AG20443 (cell line): ENCODE measurements at places on chromosomes 4 and X.

DNA sequence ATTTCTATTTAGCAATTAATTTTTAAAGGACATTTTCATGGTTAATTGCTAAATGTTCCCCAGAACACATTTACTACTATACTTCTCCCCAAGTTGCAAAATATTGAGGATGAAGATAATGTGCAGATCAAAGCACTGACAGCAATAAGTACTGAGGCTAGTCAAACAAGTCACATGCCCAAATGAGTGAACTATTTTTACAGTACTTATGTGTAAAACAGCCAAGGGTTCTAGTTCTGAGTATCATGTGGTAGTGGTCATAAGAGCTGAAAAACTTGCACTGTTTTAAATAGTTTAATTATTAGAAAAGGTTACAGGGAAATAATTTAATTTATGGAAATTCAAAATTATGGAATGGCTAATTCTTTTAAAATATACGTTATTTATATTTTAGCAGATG is 3.8 kb downstream of the GALNTL6 start:
- no peak for DNase-seq

DNA sequence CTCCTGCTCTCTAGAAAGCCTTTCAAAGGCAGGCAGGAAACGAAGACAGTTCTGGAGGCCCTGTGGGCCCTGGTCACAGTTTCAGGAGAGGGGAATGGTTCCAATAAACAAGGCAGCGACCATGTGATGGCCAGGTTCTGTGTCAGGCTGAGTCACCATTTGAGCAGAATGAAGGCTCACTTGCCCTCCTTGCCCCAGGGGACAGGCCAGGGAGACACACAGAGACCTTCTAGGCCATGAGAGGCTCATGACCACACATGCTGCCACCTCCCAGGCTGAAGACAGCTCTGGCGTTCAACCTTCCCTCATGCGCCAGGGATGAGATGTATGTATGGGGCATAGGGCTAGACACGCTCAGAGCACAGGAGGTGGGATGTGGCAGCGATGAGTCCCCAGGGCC is 22.9 kb upstream of the TRIM2 start:
- peak; percentile 38 for DNase-seq

DNA sequence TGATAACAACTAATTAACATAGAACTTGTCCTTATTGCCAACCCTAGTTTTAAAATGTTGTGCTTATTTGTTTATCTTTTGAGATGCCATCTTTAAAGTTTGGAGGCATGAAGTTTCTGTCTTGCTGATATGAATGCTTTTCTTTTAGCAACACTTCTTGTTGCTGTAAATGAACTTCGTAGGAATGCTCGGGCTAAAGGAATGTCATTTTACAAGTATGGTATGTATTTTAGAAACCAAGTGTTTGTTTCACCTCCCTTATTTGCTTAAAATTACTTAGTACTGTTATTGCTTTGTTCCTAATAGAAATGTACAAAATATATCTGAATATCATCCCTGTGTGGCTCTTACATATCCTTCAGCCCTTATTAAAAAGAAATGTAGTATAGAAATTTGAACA is 76.1 kb downstream of the SLC30A9 start:
- DNase-seq: no peak

GRCh38 chr4:37533286-37534033 is 152.7 kb downstream of the RELL1 start:
- no peak for DNase-seq

GRCh38 chr4:85807247-85807950 is 332.4 kb downstream of the ARHGAP24 start:
- peak; percentile 54 for DNase-seq

GRCh38 chr4:422587-422986 is 76.4 kb downstream of the ZNF721 start:
- no peak for DNase-seq

DNA sequence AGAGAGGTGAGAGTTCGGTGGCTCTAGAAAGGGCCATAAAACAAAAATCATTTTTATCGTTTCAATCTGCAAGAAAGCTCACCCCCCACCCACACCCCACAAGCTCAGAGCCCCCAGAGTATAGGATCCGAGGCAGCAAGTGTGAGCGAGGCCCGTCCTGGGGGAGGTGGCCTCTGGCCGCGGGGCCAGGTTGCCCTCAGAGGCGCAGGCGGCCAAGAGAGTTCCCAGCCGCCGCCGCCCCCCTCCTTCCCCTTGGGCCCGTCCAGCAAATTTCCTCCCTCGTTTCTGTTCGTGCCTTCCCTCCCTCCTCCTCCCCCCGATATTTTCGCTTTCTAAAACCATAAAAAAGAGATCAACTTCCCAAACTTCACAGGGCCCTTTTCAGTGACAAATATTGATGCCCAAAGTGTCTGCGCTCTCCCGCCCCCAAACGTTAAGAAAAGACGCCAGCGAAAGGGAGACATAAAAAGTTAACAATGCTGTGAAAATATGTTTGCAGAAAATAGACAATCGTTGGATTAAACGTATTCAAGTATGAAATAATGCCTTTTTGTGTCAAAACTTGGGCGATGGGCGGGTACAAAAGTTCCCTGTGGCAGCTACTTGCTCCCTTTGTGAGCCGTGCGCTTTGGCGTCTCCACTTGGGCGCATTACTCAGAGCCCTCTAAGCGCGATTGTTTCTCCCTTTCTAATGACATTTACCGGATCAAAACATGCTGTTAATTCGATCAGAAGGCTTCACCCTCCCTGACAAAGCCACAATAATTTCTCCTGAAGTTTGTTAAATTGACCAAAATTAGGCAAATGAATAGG is 1.1 kb upstream of the HELT start:
- no peak for DNase-seq

DNA sequence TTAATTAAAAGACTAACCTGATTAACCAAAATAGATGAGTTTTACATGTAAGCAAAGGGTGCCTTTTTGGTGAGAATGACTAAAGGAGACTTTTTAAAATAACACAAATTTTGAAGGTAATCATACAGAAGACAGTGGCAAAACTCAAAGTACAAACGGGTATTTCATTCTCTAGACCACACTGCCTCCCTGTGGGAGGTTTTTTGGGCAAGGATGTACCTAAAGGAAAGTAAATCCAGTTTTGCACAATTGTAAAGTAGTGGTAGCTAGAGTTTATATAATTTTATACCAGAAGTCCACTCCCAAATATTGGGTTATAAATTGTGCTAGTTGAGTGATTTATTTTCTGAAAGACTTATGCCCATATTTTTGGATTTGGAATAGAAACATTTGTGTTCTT is 201.0 kb downstream of the PAPSS1 start:
- peak; percentile 40 for DNase-seq

GRCh38 chr4:68218044-68218443 is 27.4 kb downstream of the TMPRSS11B start:
- peak; percentile 7 for DNase-seq

GRCh38 chrX:16310326-16310725 is 143.0 kb downstream of the MAGEB17 start:
- no peak for DNase-seq

- no peak for DNase-seq
These were observed 19.4 kb downstream of the LGI2 start for GRCh38 chr4:25011135-25011866.

GRCh38 chrX:12679522-12679921 is 111.7 kb upstream of the PRPS2 start:
- no peak for DNase-seq

- DNase-seq: no peak
These were observed 64.3 kb downstream of the TASL start for GRCh38 chrX:30513284-30513683.

GRCh38 chr4:139642364-139642763 is 23.3 kb upstream of the MGST2 start:
- DNase-seq: peak; percentile 49

DNA sequence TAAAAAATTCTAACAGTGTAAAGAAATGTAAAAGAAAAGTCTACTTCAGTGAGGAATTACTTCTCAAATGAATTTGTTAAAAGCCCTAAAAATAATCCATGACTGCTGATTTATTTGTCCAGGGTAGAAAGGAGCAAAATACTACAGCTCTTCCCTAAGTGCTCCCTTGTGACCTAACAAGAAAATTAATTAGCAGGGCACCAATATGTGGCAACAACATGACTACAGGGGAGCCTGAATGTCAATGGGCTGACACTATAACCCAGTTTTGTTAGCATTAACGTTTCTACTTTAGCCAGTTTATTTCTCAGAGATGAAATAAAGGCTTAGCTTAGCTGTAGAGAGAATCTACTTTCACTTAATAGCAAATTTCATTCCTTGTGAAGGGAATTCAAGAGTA is 918.9 kb upstream of the EPHA5 start:
- DNase-seq: no peak

DNA sequence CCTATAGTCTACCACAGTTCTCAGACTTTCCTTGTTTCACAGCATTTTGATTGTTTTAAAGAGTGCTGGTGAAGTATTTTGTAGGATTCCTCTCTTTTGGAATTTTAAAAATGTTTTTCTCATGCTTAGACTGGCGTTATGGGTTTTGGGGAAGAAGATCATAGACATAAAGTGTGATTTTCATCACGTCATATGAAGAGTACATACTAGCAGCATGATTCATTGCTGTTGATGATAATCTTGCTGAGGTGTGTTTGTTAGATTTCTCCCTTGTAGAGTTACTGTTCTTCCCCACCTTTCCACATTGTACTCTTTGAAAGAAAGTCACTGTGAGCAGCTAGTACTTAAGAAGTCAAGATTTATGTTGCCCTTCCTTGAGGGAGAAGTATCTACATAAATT is 396.1 kb upstream of the GNPDA2 start:
- no peak for DNase-seq

DNA sequence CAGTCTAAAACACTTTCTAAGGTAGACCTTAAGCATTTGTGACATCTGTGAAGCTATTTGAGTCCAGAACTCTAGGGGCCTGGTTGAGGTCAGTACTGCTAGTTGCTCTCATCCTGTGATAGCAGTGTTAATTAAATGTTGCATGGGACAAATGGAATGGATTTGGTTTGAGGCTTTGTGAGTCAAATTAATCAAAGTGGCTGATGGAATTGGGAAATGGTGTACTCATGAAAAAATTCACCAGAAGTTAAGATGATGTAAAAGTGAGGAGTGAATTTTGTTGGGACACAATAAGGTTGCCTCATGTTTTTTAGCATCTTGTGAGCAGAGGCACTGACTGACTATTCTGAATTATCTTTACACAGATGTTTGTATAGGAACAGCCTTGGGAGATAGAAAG is 99.2 kb upstream of the ARSJ start:
- peak; percentile 14 for DNase-seq

DNA sequence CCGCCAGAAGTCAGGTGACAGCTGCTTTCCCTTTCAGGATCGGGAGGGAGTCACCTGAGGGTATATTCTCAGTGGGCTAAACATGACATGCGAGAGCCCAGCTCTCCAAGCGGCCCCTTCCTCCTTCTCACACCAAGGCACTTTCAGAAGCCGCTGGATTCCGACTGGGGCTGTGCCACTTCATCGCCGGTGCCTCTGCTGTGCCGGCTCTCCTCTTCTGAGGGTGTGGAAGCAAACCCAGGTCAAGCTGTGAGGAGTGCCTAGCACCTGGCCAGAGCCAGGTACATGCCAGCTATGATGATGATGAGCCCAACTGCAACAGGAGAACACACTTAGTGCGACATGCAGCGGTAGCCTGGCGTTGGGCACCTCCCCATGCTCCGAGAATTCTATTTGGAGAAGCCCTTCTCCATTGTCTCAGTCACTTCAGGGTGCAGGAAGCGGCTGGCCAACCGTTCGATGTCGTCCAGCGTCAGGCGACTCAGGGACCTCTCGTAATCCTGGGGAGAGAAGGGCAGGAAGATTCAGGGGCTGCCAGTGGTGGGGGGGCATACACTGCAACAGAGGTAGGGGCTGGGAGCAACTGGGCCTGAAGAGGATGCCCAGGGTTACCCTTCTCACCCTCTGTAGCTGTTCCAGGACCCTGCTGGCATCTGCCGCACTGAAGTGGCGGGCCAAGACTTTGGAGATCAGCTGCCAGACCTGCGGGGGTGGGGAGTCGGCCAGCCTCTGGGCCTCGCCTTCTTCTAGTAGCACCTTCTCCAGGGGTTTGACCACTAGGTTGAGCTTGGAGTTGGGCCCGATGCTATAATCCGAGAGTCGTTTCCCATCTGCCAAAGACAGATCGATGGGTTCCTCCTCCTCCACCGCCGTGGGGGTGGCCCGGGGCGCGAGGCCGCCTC is 1.0 kb downstream of the UBL4A start:
- no peak for DNase-seq

DNA sequence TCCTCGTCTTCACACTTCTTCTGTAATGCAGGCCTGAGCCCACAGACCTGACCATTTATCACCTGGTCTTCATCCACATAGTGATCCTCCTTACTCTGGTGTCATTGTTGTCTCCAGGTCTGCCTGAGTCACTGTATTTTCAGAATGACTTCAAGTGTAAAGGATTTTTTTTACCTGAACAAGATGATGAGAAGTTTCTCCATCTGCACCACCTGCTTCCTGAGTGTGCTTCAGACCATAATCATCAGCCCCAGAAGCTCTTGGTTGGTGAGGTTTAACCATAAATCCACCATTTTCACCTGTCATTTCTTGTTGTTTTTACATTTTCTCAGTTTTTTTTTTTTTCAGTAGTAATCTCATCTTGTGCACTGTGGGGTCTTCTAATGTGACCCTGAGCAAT is 39.0 kb downstream of the WDR13 start:
- no peak for DNase-seq

DNA sequence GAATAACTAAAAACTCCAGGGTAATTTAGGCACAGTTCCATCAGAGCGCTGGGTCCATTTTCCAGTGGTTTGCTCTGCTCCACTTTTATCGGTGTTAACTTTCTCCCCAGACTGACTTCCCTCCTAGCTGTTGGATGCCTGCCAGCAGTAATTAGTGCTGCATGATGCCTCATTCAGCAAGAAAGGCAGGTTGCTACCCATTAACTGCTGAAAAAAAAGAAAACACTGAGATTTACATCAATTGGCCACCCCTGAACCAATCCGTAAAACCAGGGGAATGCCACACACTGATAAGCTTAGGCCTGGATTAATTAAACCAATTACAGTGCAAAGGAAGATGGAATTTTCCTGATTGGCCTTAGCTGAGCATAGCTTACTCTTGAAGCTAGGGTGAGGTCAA is 182.4 kb upstream of the CXXC4 start:
- no peak for DNase-seq

GRCh38 chr4:87718217-87718835 is 68.2 kb downstream of the DMP1 start:
- DNase-seq: no peak

DNA sequence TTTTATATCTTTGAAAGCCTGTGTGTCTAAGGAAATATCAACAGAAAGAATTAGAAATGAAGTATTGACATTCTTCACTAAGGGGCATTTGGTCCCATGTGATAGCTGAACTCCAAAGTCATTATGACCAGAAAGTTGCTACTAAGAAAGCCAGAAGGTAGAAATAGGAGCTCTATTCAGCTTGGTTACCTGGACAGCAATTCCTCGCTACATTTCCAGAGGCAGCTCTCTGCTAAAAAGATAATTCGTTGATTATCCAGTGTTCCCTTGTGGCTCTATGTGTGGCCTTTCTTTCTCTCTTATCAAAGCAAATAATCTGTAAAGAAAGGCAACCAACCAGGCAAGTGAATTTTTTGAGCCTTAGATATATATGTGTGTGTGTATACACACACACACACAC is 341.3 kb downstream of the ADGRL3 start:
- no peak for DNase-seq

- DNase-seq: no peak
These were observed 148.5 kb downstream of the FRAS1 start for GRCh38 chr4:78205591-78205990.
